ENCODE measurements at places on chromosomes 3 and 15. TPM values are rescaled to one million over a fixed set of nuclear protein-coding genes. Genes with fewer than 3 reads are reported as not detected.

Gene CYP19A1
- polyA plus RNA-seq: not detected

Gene NISCH
- 130 TPM for polyA plus RNA-seq

Gene ALDH1A3
- 5.7 TPM for polyA plus RNA-seq

Gene PROK2
- 0.08 TPM for polyA plus RNA-seq

Gene CP
- 0.70 TPM for polyA plus RNA-seq

Gene SEC22A
- polyA plus RNA-seq: 27.8 TPM

Gene RPS27L
- polyA plus RNA-seq: 92.2 TPM

Gene CACNA2D2
- polyA plus RNA-seq: 14.6 TPM

GRCh38 chr3:192364316-192364715 lies 363.0 kb downstream of the FGF12 start:
- DNase-seq: no peak

DNA sequence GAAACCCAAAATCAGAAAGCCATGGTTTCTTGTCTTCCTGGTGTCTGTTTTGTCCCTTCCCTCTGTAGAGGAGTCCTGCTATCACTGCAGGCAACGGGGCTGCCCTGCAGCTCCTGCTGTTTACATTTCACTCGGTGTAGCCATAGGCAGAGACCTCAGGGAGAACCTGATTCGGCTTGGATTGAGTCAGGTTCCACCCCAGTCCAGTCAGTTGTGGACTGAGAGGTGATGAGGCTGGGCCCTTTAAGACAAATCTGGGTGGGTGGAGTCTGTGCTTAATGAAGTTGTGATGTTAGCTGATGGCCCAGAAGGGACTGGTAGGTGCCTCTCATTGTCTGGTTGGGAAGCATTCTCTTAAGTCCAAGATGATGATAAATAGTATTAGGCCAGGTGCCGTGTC lies 35.7 kb downstream of the FLNB start:
- no peak for DNase-seq

- no peak for DNase-seq
Observed at GRCh38 chr3:29759411-29760225, 478.7 kb downstream of the RBMS3 start.

- peak; percentile 7 for DNase-seq
Observed at GRCh38 chr3:160544844-160545503, 20.4 kb downstream of the KPNA4 start.

GRCh38 chr3:56879436-56880215 lies 77.9 kb upstream of the ARHGEF3 start:
- DNase-seq: no peak

DNA sequence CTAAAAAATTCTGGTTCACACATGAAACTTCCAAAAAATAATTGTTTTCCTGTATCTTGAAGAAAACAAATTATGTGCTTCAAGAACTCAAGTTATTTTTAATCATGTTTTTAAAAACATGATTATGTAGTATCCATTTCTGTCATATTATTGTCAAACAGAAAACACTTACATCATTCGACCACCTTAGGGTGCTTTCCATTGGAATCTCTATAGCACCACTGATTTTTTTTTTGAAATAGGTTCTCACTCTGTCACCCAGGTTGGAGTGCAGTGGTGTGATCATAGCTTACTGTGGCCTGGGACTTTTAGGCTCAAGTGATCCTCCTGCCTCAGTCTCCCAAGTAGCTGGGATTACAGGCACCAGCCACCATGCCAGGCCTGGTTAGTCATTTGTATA lies 457.3 kb downstream of the SI start:
- DNase-seq: no peak

GRCh38 chr15:64070106-64070505 lies 23.5 kb downstream of the CIAO2A start:
- DNase-seq: no peak

DNA sequence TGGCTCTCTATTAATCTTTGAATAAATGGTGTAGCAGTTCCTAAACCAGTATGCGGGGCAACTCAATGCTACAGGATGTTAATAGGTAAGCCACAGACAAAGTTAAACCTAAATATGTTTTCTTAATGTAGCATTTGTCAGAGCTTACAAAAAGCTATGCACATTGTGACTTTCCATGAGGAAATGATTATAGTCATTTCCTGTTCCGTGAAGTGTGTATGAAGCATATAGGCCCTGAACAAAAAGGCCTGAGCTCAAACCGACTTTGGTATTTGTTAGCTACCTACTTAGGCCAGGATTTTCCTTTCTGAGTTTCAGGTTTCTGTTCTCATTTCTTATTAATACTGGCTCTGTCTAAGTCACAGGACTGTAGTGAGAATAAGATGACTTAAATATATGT lies 14.2 kb downstream of the ZNF80 start:
- no peak for DNase-seq

DNA sequence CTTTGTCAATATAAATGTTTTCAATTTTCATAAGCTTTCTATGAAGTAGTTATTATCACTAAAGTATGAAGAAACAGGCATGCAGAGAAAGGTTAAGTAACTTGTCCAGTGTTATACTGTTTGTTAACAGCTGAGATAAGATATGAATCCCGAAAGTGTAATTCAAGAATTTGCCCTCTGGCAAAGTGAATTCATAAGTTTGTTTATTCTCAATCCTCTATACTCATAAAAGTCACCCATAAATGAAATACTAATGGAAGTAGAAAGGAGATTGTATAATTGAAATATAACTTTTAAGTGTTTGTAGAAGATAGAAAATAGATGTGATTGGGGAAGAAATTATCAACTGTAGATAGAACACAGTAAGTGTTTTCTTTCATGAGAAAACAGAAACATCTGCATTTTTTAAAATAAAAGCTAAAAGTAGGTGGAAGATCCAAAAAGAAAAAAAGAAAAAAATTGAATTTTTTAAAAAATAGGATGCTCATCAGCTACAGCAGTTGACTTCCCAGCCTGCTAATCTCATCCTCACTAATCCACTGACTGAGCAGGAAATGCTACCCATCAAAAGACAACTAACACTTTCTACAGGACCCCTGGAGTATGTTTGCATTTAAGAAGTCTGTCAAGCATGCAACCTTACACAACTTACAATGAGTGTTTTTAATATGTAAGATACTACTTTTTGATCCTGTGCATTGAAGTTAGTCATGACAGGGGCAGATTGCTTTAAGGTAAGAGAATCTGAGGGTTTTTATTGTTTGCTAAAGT lies 878.1 kb downstream of the SI start:
- DNase-seq: no peak
